ENCODE measurements at places on chromosomes 2 and 18.
A peak's percentile ranks its signal among the peaks of the same experiment; 100 is the strongest.

GRCh38 chr2:240646176-240646899 is 21.1 kb downstream of the GPR35 start:
- DNase-seq, result no peak

DNA sequence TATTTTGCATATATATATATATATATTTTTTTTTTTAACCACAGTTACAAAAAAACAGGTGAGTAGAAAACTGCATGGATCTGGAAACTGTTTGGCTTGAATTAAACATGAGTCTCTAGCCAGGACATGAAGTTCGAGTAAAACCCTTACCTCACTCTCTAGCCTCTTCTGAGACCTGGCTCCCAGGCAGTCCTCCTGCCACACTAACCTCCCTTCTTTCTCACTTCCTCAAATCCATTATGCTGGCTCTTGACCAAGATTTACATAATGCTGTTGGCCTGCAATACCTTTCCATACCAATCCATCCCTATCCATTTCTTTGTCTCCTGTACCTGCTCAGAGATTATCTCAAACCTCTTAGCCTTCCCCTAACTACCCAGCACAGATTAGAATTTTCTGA is 34.0 kb downstream of the PIGN start:
- DNase-seq, result no peak

GRCh38 chr2:144320491-144320890 is 199.4 kb downstream of the ZEB2 start:
- DNase-seq, result peak; percentile 84

DNA sequence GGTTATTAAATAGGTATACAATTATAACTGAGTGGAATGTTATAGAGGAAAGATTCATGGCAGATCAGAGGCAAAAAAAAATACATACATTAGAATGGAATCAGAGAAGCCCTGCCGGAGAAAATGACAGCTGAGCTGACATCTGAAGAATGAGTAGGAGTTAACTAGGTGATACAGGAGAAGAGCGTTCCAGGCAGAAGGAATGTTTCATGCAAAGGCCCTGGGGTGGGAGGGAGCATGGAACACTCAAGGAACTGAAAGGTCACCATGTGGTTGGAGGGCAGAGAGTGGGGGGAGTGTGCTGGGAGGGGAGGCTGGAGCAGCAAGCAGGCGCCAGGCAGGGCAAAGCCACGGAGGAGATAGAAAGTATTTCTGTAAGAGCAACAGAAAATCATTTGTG is 31.6 kb upstream of the CDK5R2 start:
- no peak for DNase-seq

DNA sequence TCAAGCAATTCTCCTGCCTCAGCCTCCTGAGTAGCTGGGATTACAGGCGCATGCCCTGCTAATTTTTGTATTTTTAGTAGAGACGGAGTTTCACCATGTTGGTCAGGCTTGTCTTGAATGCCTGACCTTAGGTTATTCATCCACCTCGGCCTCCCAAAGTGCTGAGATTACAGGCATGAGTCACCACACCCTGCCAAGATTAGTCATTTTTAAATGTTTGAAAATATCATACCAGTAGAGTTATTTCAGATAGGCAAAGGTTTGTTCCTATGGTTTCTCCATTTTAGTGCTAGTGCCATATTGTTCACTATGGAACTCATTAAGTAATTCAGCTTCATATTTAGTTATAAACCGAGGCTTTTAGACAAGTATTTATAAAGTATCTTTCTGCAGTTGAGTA is 52.3 kb downstream of the HIBCH start:
- peak; percentile 88 for DNase-seq

- no peak for DNase-seq
Observed at GRCh38 chr2:205636549-205637319, 45.6 kb upstream of the NRP2 start.

- DNase-seq, result no peak
Observed at GRCh38 chr2:45674035-45674816, 22.8 kb downstream of the PRKCE start.

Measured in M059J (cell line).